ENCODE measurements at places on chromosomes 2 and 18.

DNA sequence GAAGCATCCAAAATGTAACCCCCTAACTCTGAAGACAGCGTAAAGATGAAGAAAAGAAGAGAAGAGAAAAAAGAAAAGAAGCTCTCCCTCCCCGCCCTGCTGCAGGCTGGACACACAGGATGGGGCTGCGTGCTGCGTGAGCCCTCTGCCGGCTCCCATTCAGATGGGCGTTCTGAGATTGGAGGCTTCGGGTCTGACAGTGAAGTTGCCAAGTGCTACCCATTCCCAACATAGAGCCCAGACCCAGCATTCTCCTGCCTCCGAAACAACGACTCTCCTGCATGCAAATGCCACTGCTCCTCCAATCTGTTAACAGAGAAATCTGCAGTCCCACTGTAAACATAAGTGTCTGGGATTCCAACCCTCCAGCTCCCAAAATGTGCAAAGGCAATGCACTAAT is 234.9 kb downstream of the BCL11A start:
- no peak for DNase-seq

- no peak for DNase-seq
These were observed 111.8 kb downstream of the UGGT1 start for GRCh38 chr2:128202791-128203190.

DNA sequence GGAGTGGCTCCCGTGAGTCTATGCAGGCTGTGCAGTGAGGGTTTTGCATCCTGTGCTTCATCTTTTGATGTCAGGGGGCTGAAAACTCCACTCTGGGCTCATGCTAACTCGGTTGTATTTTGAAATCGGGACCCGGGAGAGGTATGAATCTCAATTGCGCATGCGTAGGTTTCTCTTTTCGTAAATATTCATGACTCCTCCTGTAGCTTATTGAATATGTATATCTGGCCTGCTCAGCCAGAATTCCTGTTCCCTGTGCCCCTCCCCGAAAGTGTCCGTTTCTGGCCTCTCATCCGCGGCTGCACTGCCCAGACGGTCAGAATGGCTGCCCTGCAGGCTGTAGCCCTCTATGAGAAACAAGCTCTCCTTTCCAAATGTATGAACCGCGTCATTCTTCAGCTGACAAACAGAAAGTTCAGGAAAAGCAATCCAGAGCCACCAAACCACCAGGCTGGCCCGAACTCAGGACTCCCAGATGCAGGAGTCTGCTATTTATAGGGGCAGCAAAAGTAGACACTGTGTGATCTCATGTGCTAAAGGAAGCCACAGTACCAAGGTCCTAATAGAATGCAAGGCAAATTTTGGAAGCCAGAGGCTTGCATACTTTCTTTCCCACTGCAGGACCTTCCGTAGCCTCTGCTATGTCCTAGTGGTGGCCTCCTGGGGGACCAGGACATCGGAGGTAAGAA is 41.7 kb downstream of the AKAIN1 start:
- no peak for DNase-seq

- no peak for DNase-seq
These were observed 464.3 kb upstream of the ID2 start for GRCh38 chr2:8217468-8218030.

- DNase-seq: no peak
These were observed 68.8 kb upstream of the CD28 start for GRCh38 chr2:203637471-203638167.

GRCh38 chr18:21826641-21827302 is 86.2 kb downstream of the MIB1 start:
- DNase-seq: no peak

DNA sequence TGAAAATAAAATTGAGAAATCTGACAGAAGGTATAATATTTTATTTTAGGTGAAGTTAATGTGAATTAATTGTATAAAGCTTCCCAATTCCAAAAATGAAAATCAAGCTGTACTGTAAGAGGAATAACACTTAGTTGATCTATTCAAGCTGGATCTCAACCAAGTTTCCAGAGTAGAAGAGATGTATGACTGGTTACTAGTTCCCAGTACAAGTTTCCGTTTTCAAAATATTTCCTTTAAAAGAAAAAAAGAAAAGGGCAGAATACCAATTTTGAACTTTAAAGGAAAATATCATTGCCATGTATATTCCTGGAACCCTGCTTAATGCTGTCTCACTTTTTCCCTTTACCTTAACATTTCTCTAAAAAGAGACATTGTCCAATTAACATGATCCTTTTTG is 308.5 kb downstream of the IRS1 start:
- DNase-seq: no peak

- no peak for DNase-seq
These were observed 34.9 kb downstream of the MGAT5 start for GRCh38 chr2:134288814-134289213.

DNA sequence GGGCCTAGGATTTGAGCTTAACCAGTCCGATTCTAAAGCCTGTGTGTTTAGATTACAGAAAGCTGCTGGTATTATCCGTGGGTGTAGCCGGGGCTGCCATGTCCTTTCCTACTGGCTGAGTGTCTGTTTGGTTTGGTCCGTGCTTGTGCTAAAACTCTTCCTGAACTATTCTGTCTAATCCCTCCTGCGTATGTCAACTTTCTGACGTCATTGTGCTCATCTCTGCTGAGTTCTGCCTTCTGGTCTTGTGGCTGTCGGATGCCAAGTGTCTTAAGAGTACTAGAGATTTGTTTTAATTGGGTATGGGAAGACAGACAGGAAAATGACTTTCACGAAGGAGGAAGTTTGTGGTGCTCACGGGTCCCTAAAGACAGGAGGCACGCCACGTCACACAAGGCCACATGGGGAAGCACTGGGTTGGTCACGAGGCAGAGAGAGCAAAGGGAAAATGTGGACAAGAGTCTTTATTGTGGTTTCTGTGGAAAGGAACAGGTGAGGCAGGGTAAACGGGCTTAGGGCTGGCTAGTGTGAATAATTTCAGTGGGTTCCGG is 31.8 kb upstream of the NTSR2 start:
- DNase-seq: no peak

GRCh38 chr2:38850045-38850444 is 25.7 kb downstream of the DHX57 start:
- no peak for DNase-seq

- no peak for DNase-seq
These were observed 32.0 kb upstream of the TMEM18 start for GRCh38 chr2:709138-709765.

DNA sequence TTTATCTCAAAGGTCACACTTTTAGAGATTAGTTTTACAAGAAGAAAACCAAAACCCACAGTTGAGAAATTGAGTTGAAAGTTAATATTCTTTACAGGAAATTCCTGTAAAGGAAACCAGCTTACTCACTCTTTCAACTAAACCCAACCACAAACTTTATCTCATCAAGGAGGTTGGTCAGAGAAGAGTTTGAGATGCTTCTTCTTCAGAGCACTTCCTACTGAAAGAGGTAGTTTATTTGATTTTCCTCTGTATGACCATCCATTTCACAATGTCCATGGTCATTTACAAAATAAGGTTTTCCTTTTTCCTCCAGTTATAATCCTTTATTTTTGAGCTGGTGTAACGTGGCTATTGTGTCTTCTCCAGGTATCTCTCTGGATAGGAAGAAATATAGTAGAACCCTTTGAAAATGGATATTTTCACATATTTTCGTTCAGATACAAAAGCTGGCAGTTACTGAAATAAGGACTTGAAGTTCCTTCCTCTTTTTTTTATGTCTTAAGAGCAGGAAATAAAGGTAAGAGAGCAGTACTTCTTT is 4.5 kb upstream of the IL18RAP start:
- no peak for DNase-seq

GRCh38 chr2:173214213-173214612 is 138.6 kb downstream of the MAP3K20 start:
- DNase-seq: no peak

- no peak for DNase-seq
These were observed 59.4 kb downstream of the KCNG2 start for GRCh38 chr18:79857082-79857671.

GRCh38 chr2:57543211-57543610 is 503.4 kb upstream of the VRK2 start:
- DNase-seq: no peak

DNA sequence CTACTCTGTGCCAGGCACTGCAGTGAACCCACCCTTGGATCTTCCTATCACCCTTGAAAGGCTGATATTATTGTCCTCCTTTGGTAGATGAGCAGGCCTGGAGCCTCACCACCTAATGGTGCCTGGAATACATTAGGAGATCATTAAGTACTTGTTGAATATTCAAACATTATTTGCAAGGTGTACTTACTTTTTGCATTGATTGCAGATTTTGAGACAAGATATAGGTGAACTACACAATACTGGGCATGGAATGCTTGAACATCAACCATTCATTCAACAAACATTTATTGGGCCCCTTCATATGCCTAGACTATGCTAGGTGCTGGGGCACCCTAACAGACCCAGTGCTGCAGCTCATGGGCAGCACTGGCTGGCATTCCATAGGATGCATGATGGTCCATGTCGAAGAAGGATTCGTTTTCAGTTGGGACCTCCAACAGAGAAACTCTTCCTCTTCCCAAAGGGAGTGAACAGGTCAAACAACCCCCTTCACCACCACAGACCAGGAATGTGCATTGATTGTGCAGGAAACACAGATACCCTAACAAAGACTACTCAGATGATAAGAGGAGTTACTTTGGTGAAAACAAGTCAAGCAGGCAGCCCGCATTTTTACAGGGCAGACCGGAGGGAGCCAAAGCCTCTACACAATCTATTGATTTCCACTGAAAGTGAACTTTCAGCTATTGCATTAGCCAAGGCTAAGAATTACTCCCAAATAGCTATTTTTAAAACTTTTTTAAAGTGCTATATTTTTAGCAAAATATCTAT is 149.6 kb upstream of the SH3BP4 start:
- no peak for DNase-seq

DNA sequence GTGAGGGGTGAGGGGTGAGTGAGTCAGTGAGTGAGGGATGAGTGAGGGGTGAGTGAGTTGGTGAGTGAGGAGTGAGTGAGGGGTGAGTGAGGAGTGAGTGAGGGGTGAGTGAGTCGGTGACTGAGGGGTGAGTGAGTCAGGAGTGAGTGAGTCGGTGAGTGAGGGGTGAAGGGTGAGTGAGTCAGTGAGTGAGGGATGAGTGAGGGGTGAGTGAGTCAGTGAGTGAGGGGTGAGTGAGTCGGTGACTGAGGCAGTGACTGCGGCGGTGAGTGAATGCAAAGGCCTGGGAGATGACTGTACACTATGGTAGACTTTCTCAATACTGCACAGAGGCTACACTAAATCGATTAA is 16.6 kb downstream of the THAP4 start:
- peak; percentile 63 for DNase-seq

DNA sequence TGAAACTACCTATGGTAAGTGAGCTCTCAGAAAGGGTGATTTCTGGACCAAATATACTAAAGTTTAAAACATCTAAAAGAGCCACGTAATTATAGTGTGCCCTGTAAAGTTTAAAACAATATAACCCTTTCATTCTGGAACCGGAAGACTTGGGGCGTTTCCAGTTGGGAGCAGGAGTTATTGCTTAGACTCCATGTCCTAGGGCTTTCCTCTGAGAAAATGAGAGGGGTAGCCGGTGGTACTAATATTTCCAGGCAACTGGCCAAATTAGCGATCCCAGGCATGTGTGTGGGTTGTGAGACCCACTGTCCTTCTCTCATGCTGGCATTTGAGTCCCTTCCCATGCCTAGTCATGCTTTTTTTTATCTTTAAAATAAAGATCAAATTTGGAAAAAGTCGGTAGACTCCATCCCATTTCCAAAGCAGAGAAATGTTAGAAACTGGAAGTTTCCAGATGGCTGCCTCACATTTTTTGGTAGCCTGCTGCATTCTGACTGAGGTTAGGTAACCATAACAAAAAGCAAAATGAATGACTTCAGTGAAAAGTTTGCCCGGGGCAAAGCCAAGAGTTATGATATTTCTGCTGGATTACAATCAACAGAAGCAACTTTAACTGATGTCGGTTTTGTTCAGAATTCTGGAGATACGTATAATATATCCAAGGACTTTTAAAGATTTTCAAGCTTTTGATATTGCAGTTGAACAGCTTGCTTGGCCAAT is 227.4 kb downstream of the SS18 start:
- DNase-seq: no peak

- peak; percentile 12 for DNase-seq
These were observed 4.4 kb downstream of the CTIF start for GRCh38 chr18:48543228-48543627.

DNA sequence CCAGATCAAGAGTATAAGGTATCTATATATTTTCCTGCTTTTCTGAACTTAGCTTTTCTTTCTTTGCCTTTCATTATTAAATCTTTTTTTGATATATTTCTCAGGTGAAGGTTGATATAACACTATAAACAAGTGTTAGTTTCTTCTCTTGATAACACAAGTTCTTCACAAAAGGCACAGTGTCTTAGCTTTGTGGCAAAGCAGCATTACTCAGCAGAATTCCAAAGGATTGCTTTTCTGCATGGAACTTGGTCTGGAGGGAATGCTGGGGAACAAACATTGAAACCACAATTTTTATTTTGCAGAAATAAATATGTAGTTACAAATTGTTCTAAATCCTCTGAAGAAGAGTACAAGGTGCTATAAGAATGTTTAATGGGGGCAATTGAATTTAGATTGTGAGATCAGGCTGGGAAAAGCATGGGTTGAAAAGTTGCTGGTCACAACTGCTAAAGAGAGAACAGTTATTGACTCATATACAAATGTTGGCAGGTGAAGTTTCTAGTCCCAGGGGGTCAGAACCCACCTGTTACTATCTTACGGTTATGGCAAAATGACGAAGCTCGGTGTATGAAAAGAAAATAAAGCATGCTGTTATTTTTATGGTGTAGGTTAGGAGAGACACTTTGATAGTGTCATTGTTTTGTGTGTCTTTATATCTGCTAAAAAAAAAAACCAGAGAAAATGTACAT is 68.2 kb downstream of the UBR3 start:
- no peak for DNase-seq

DNA sequence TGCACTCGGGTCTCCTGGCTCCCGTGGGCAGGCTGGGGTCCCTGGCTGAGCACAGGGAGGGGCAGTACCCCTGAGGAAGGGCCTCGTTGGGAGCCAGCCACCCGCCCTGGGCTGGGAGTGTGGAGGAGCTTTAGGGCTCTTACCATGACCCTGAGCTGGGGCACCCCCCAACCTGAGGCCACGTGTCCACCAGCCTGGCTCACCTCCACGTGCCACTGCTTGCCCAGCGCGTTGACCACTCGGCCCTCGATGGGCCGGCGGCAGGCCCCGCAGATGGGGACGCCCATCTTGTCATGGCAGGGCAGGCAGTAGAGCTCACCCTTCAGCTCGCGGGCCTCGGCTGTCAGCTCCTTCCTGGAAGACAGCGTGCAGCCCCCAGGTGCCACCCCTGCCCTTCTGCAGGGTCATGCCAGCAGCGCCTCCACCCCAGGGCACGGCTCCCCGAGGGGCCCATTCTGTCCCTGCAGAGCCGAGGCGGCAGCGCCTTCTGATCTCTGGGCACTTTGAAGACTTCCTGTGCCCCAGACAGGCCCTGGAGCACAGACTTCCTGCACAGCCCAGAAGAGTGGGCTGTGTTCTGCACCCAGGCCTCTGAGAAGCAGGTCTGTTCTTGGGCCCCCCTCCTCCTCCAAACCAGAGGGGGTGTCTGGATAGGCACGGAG is 4.0 kb upstream of the GPR17 start:
- DNase-seq: no peak

Data from activated T-cell treated with anti-CD3 and anti-CD28 coated beads for 48 hours (primary cell).